ENCODE measurements at places on chromosomes 2 and 18. TPM values are rescaled to one million over a fixed set of nuclear protein-coding genes. Genes with fewer than 3 reads are reported as not detected.

Gene CYP1B1
- total RNA-seq = 28.7 TPM

Gene SLC23A3
- 2.1 TPM for total RNA-seq

Gene UGT1A5
- not detected for total RNA-seq

Gene GNAL
- 0.41 TPM for total RNA-seq

Gene COLEC12
- not detected for total RNA-seq

Gene KLHL30
- not detected for total RNA-seq

Gene SKA1
- total RNA-seq = 35.9 TPM

Gene PIK3C3
- 42.4 TPM for total RNA-seq

Gene TOGARAM2
- total RNA-seq = 6.3 TPM
